ENCODE measurements at places on chromosomes 6 and 20.

DNA sequence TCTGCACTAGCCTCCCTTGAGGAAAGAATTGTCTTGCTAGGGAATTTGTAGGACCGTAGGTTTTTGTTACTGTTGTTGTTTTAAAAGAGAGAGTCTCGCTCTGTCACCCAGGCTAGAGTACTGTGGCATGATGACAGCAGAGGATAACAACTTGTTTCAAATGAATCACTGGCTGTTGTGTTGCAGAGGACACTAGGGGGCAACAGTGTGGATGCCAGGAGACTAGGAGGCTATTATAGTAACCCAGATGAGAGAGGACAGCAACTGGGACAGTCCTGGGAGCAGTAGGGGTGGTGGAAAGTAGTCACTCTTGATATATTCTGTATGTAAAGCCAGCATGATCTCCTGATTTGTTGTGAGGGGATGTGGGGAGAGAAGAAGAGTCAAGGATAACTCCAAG, 41.8 kb upstream of the LAMA4 start:
- no peak for DNase-seq

DNA sequence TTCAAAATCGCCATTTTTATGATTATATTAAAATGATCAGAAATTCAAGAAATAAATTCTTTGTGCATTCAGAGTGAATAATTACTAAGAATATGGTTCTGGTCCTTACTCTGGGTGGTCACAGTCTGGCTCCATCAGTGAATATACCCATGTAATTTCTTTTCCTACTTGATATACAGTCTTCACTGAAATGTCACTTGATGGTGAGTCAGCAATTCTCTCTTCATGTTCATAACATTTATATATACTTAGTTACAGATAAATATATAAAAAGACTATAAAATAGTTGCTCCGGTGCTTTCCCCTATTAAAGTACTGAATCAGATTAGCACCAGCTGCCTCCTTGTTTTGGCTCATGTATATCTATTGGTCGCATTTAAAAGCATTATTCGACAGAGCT, 56.4 kb upstream of the MTRF1L start:
- no peak for DNase-seq

DNA sequence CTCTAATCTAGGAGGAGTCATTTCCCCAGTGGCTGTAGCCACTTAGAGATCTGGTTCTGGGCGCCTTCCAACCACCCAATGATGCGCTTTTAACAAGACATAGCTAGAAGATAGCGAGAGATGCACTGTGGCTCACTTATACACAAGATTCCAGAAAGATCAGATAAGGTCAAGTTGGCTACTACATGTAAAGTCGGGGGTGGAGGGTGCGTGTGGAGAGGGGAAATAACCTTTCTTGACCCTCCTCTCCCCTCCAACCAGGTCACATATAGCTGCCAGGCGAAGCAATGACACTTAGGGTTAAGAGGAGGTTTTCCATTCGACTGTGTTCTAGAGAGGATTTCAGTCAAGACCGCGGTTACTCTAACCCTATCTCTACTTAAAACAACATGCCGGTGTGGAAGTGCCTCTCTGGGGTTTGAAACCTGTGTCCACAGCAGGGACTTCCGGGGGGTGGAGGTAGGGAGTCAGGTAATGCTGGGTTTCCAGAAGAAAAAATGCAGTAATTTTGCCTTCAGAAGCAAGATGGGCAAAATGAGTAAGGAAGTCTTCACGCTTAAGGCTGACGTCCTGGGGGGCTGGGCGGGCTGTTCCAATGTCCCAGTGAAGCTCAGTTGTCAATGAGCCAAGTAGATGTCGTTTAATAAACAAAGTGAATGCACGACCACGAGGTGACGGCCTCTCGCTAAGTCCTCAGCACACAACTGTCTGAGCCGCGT, 1.8 kb upstream of the SIM1 start:
- no peak for DNase-seq

DNA sequence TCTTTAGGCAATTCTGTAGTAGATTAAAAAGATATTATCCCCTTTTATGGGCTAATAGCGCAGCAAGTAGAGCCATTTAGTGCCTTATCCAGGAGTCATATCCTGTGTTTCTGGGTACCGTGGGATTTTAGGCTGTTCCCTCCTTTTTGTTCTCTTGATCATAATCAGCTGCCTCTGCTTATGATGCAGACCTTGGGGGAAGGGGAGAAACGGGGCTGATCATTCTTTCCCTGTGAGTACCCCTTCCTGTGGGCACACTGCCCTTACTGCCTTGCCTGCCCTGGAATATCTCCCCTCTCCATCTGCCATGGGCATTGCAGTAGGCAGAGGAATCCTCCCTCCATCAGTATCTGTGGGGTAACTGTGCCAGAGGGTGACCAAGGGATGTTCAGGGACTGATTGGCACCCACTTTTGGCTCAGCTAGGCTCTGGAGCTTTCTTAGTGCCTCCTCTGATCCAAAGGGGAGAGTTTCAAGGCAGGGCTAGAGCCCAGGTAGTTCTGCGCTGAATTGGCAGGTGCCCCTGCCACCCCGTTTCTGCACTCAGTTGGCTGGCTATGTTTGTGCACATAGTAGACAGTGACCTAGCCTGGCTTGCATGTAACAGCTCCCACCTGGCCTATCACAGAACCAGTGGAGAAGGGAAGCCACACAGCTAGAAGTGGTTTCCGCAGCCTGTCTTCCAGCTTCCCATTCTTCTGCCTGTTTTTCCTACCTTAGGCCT, 103.3 kb downstream of the FIG4 start:
- no peak for DNase-seq

GRCh38 chr20:1424336-1424735, 31.5 kb upstream of the FKBP1A start:
- DNase-seq, result no peak

- no peak for DNase-seq
These were observed at the start of gene DAAM2 for GRCh38 chr6:39791850-39792539. Gene DAAM2 (plus strand): TSS chr6:39792376. CDS start chr6:39856303, 63,927 bp downstream.

- DNase-seq, result no peak
These were observed 194.9 kb downstream of the PHACTR1 start for GRCh38 chr6:12911427-12911826.

DNA sequence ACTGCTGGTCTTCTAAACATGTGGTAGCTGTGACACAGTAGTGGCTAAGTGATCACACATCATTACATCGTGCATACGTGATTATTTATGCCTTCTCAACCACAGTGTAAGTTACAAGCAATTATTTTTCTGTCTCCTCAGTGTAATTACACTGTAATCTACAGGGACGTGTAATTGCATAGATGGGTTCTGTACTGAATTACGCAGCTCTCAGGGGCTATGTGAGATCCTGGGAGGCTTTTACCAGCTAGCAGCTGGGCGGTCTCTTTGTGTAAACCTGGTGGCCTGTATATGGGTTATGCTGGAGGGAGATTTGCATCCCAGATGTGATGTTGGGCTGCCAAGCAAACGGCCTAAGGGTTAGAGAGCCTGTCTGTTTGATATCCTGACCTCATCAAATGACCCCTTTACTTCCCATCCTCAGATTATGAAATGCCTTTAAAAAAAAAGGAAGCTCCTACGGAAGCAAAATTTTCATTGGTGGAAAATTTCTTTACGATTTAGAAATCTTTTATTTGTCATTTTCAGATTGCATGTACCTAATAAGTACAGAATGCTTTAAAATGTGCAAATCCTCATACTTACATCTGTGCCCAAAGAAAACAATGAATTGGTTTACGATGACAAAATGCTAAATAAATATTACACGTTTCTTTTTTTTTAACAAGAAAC, 402.8 kb upstream of the JAG1 start:
- no peak for DNase-seq

- no peak for DNase-seq
These were observed 139.6 kb downstream of the PHACTR3 start for GRCh38 chr20:59743767-59744485.

- no peak for DNase-seq
These were observed 27.1 kb upstream of the EMILIN3 start for GRCh38 chr20:41393705-41394066.

- DNase-seq, result no peak
These were observed 41.1 kb downstream of the FARS2 start for GRCh38 chr6:5302220-5302946.

DNA sequence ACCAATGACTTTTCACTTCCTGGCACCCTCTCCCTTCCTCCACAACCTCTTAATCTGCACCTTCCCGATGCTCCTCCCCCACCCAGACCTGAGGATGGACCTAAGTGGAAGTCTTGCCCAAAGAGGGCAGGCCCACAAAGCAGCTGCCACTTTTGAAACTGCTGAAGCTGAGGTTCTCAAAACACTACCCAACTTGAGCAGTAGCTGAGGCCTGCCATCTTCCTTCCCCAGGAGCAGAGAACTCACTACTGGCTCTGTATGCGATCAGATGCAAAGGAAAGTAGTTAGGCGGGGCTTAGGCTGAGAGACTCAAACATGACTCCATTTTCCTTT, 1.5 kb downstream of the HM13 start:
- no peak for DNase-seq

- DNase-seq, result no peak
These were observed 115.2 kb downstream of the PSMB1 start for GRCh38 chr6:170437719-170438401.

GRCh38 chr6:2378046-2378657, 132.7 kb upstream of the GMDS start:
- DNase-seq, result no peak

DNA sequence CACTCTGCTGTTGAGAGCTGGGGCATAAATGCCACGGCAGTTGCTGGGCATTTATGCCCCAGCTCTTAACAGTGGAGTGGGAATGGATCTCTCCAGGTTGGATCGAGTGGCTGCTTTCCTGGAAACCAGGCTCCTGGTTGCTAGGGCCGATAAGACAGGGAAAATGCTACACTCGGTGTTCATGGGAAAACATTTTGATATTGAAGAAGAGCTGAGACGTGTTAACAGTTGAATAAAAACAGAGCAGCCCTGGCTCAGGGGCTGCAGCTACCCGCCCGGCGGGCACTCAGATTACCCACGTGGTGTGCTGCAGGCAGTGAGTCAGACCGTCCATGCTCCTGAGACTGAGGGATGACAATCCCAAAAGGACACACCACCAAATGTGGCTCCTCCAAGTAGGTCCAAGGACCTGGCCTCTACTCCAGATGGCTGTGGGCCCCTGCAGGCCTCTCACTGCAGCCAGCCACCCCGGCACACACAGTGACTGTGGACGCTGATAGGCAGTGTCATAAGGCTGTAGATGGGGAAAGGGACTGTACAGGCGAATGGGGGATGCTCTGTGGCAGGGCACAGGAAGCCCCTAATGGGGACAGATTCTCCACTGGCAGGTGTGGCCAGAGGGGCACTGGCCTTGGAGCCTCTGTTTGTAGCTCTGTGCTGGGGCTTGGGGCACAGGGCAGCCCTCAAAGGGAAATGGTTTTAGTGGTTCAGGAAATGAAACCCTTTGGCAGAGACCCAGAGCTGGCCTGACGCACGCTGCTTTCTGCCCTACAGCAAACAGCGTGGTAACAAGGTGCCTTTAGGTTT, 237.8 kb downstream of the LY86 start:
- DNase-seq, result no peak

- DNase-seq, result no peak
These were observed 64.8 kb upstream of the TMEM30A start for GRCh38 chr6:75349262-75349984.

DNA sequence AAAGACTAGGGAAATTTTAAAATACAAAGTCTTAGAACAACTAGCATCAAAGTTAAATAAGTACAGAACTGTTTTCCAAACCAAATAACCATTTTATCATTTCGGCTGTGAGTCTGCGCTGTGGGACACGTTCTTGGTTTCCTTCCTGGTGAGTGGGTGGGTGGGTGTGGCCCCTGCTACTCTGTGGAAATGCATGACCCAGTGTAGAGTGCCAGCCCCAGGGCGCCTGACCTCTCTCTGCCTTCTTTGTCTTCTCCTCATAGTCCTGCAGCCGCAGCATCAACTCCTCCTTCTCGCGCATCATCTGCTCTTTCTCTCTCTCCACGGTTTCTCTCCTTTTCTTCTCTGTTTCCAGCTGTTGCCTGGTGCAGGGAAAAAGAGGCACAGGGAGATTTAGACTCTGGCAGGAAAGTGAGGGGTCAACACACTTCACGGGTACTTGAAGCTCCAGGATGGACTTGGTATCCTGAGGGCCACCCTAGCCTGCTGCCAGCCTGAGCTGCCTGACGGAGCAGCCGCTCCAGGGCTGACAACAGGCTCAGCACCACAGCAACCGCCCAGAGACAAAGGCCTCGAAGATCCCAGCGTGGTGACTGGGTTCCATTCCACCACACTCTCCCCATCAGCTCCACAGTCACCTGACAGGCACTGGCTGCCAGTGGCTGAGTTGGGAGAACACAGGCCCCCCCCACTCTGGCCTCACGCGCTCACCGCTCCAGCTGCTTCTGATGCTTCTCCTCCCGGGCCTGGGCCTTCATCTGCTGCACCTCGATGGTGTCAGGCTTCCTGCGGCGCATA, 48.4 kb downstream of the EZR start:
- no peak for DNase-seq

GRCh38 chr20:5013682-5014447, 12.6 kb upstream of the SLC23A2 start:
- DNase-seq, result no peak

DNA sequence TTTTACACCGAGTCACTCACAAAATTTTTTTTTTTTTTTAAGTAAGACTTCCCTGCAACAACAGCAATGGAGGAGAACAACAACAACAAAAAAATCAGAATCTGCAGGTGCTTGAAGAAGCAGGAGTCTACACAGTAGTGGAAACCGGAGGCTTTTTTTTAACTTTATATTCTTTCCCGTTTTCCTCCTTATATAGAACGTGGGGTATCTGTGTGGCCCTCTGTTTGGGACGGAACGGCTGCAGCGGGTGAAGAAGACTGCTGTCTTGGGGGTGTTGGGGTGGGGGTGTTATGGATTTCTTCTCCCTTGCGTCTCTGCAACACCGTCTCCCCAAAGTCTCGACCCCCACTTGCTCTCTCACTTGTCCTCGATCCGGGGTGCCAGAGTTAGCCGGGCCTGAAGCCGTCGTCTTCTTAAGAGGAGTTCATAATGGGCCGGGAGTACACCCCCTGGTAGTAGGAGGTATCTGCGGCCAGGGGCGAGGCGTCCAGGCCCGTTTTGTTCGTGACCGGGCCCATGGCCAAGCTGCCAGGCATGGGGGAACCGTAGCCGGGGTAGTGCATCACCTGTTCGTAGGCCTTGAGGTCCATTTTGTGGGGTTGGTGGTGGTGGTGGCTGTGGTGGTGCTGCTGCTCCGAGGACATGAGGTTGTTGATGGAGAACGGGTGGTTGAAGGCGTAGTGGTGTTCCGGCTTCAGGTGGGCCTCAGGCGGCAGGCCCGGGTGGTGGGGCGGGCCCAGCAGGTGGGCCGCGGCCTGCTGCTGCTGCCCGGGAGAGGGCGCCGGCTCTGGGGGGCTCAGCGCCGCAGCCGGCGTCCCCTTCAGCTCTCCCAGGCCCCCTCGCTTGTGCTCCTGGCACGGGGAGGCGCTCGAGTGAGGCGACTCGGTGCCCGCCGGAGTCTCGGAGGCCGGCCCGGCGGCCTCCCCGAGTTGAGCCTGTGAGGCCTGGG, 2.7 kb downstream of the FOXA2 start:
- no peak for DNase-seq

GRCh38 chr6:127618729-127619128, 41.8 kb downstream of the C6orf58 start:
- no peak for DNase-seq

GRCh38 chr6:42482174-42482573, 30.4 kb upstream of the TRERF1 start:
- no peak for DNase-seq

Measured in CD4-positive, alpha-beta T cell treated with Interleukin-17A for 4 hours (primary cell).